ENCODE measurements at places on chromosomes 5 and 9. TPM values are rescaled to one million over a fixed set of nuclear protein-coding genes. Genes with fewer than 3 reads are reported as not detected.

DNA sequence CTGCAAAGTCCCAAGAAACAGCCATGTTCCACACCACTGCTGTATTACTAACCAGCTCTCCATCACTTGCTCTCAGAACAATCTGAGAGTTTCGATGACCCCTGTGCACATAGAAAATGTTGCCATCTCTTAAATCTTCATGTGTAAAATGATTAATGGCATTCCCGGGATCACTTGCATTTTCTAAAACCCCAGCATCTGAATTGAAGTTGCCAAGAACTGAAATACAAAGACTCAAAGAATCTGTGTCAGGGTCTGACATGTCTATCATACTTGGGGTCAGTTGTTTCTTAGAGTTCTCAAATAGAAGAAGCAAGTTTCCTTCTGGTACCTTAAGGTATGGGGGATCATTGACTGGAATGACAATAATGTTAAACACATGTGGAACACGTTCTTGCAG is 115.1 kb downstream of the ESM1 start:
- no peak for DNase-seq

- DNase-seq = no peak
Observed at GRCh38 chr9:86494644-86495111, 140.5 kb upstream of the TUT7 start.

- DNase-seq = no peak
Observed at GRCh38 chr5:142621227-142621626, 64.7 kb downstream of the FGF1 start.

The SNCAIP gene
- not detected for total RNA-seq

DNA sequence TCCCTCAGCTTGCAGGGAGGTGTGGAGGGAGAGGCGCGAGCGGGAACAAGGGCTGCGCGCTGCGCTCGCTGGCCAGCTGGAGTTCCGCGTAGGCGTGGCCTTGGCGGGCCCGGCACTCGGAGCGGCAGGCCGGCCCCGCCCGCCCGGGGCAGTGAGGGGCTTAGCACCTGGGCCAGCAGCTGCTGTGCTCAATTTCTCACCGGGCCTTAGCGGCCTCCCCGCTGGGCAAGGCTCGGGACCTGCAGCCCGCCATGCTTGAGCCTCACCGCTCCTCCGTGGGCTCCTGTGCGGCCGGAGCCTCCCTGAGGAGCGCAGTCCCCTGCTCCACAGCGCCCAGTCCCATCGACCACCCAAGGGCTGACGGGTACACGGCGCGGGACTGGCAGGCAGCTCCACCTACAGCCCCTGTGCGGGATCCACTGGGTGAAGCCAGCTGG is 1516.4 kb downstream of the EFNA5 start:
- DNase-seq = no peak

The LCN15 gene
- total RNA-seq = not detected

GRCh38 chr5:179974246-179974945 is 66.7 kb upstream of the TBC1D9B start:
- DNase-seq = no peak

DNA sequence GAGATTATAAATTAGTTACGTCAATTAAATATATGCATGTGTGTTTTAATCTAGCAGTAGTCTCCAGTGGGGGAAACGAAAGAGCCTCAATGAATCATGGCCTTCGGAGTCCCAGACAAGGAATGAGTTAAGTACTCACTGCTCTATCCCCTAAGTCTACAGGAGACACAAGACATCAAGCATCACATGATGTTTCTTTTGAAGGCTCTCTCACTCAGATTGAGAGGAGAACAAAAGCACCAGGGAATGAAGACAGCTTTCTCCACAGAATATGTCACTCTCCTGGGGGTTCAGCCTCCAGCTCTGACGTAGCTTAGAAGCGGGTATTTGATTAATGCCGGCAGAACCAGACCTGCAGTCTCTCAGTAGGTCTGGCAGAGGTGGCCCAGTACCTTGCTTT is 381.4 kb downstream of the ACTL7B start:
- DNase-seq = no peak

GRCh38 chr9:8267636-8268035 is 468.1 kb upstream of the DMAC1 start:
- no peak for DNase-seq

The ADGRV1 gene
- total RNA-seq = 37.0 TPM

The C9orf72 gene
- total RNA-seq = 13.1 TPM

DNA sequence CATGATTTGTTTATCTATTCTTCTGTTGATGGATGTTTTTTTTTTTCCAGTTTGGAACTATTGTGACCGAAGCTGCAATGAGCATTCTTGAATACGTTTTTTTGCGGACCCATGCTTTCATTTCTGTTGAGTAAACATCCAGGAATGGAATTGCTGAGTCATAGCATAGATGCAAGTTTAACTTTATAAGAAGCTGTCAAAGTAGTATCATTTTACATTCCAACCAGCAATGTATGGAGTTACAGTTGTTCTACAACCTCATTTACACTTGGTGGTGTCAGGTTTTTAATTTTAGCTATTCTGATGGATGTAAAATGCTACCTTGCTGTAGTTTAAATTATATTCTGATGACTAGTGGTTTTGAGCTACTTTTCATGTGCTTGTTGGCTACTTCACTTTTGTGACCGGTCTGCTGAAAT is 49.0 kb downstream of the NPR3 start:
- no peak for DNase-seq

DNA sequence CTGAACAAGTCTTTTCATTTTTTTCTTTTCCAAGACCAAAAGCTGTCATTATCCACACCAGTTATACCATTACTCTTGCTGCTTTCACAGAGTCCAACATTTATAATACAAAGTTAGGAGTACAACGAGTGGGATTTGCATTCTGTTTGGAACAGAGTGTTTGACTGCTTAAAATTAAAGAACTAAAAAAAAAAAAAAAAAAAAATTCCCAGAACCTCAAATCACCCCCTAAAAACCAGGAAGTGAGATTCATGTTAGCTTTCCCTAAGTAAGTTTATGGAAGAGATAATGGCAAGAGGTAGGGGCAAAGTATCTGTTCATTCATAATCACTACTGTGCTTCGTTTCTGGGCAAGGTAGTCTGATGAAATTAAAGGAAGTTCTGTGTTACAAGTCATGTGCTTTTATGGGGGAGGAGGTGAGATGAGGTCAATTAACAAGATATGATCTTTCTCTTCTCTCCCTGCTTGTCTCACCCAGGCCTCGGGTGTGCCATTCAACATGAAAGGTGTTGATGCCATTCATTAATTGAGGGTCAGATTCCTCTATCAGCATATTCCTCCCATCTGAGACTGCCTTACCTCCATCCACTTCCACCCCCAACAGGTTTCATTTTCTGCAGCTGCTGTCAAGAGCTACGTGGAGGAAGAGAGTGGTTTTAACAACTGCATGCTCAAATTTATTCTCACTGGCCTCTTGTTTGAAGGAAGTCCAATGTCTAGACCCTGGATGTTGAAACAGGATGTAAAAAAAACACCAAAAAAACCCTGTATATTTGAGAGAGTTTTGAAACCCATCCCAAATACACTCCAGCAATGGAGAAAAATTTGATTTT is 58.1 kb downstream of the MARCHF3 start:
- DNase-seq = peak; percentile 12

The GRXCR2 gene
- total RNA-seq = not detected

DNA sequence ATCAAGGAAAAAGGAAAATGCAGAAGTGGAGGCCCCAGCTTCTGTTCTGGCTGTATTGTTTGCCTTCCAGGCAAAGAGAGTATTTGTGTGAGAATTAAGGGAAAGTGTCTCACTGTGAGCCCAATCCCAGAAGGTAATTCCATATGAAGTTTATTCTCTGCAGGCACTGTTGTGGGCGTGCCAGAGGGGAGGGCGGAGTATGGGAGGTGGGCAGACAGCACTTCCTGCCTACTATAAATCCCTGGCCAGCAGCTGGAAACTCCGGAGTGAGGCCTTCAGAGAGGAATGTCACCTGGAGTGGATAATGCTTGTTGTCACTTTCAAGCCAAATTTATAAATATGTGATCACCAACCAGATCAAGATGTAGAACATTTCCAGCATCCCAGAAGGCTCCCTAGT is 209.5 kb downstream of the ARHGAP26 start:
- DNase-seq = peak; percentile 50

The TAF1L gene
- not detected for total RNA-seq

GRCh38 chr9:16023446-16023845 is 470.6 kb downstream of the CCDC171 start:
- no peak for DNase-seq

The LTC4S gene
- total RNA-seq = 3.2 TPM

GRCh38 chr5:36334315-36334714 is 32.6 kb upstream of the RANBP3L start:
- DNase-seq = no peak

DNA sequence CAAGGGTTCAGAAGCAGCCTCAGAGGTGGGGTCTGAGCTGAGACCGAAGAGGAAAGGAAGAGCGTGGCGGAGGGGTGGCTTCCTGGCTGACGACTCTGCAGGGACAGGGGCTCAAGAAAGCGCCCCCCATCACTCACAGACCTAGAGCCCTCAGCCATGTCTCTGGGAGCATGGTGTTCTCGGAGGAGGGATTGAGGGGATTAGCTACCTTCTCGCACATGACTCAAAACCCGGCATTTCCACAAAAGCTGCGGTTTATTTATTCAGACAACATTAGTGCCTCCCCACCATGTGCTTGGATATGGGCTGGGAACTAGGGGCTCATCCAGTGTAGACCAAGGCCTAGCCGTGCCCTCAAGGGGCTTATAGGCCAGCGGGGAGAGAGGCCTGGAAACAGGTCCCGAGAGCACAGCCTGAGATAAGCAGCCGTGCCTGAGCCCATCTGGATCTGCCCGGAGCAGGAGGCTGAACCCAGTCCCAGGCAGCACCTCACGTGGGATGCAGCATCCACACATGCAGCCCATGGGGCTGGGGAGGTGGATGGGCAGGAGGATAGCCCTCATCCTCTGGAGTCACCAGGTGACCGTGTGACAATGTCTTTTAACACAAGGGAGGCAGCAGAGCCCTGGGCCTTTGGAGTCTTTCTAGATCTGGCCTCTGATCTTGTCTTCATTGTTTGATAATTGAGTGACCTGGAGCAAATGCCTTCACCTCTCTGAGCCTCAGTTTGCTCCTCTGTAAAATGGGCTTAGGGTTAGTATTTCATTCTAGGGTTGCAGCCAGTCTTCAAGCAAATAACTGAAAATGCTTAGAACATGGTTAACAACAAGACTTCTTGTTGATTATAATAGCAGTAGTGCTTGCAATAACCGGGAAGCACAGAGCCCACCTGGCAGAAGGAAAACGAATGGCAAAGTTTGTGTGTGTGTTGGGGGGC is 878 bp upstream of the HMCN2 start:
- DNase-seq = no peak

The ZBTB6 gene
- total RNA-seq = 5.2 TPM

The HMMR gene
- total RNA-seq = 1.6 TPM

The MARCOL gene
- not detected for total RNA-seq

The CARD9 gene
- 1.1 TPM for total RNA-seq

DNA sequence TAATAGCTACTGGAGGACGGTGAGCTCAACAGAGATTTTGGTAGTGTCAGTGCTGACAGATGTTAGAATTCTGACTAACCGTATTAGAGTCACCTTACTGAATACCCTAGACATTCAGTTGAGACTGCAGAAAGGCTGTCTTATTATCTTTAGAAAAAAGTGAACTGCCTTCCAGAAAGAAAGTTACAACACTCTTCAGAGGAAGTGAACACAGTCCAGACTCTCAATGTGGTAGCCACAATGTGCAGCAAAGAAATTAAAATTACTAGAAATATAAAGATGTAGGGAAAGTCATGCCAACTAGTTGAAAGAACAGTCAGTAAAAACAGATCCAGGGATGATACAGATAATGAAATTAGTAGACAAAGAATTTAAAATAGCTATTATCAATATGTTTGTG is 47.1 kb upstream of the COL15A1 start:
- DNase-seq = no peak

The PCDHAC2 gene
- 0.41 TPM for total RNA-seq

DNA sequence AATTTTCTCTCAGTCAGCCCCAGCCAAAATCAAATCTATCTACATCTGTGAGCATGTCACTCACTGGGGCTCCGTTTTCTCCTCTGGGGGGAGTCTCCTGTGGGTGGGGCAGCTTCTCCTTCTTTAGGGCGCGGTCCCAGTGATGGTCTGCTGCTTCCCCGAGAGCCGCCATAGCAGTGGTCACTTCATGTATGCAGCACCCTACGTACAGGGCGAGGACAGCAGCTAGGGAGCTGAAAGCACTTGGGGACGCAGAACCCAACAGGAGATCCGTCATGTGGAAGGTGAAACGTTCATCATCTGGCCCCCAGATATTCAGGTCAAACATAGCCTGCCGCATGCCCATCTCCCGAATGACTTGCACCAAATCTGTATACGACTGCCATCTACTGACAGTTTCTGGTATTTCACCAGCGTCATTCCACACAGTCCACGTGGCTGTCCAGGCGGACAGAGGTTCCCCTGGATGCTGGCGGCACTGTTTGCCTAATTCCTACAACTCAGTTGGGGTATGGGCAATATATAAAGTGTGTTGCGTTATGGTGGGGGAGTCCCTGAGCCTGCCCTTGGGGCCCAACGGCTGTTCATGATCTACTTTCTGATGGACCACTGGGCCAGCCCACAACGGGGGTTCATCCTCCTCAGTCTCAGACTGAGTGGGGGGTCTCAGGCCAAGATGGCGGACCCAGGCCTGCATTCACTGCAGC is 795.0 kb downstream of the EFNA5 start:
- no peak for DNase-seq

The LRRTM2 gene
- 1.5 TPM for total RNA-seq

The UBE2R2 gene
- 13.9 TPM for total RNA-seq

- no peak for DNase-seq
Observed at GRCh38 chr5:23727271-23727670, 219.9 kb downstream of the PRDM9 start.

The ADAM19 gene
- 4.0 TPM for total RNA-seq

The SECISBP2 gene
- 46.8 TPM for total RNA-seq

DNA sequence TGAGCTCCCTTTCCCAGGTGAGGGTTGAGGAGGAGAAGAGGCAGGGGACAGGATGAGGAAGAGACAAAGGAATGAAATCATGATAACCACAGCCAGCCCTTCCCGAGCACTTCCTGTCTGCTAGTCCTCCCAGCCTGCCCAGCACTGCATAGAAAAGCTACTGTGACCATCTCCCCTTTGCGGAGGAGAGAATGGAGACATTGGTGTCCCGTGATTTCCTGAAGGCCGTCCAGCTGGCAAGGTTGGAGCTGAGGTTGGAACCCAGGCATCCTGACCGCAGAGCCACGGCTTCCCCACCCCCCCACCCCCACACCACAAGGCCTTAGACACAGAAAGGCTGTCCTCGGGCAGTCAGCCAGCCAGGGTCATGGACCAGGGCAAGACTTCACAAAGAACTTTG is 131.1 kb upstream of the ICE1 start:
- DNase-seq = no peak

- no peak for DNase-seq
Observed at GRCh38 chr5:150490296-150490669, 17.6 kb upstream of the NDST1 start.

DNA sequence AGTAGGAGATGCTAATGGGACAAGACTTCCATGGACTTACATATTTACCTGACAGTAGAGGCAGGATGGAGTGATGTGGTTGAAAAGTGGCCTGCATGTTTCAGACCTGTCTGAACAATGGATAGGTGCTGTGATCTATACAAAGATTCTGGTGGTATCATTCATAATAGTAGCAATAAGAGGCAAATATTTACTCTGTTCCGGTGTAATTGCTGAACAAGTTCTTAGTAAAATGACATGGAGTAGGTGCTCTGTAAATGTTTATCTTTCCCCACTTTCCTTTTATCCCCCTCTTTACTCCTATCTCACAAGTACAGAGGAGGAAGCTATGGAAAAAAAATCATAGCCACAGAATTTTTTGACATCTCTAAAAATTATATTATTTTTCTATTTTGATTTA is 159.0 kb upstream of the SLC12A2 start:
- no peak for DNase-seq

- no peak for DNase-seq
Observed at GRCh38 chr5:150136305-150137167, 19.1 kb downstream of the PDGFRB start.
